ENCODE measurements at places on chromosomes 5 and 9.

- peak; percentile 59 for DNase-seq
Observed at GRCh38 chr9:77457916-77458592, 190.1 kb downstream of the GNA14 start.

DNA sequence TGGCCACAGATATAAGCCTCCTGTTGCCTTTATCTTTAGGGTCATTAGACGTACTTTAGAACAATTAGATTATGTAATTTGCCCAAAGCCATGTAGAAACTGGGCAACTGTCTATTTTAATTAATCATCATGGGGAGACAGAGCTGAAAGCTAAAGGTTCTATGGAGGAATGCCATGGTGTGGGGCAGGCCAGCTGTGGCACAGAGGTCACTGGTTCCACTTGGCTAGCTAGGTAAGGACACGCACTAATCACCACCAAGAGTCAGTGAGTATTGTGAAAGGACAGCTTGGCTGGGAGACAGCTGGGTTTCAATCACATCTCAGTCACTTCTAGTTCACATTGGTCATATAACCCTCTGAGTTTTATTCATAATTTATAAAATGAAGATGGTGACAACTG is 81.7 kb downstream of the HMHB1 start:
- DNase-seq = no peak

- no peak for DNase-seq
Observed at GRCh38 chr5:160649304-160649703, 202.7 kb downstream of the ATP10B start.

GRCh38 chr9:33408087-33408486 is 5.7 kb upstream of the AQP7 start:
- DNase-seq = no peak

GRCh38 chr5:157387683-157388093 is 72.3 kb upstream of the NIPAL4 start:
- no peak for DNase-seq

- DNase-seq = no peak
Observed at GRCh38 chr5:129096382-129096991, 1.9 kb downstream of the ISOC1 start.

DNA sequence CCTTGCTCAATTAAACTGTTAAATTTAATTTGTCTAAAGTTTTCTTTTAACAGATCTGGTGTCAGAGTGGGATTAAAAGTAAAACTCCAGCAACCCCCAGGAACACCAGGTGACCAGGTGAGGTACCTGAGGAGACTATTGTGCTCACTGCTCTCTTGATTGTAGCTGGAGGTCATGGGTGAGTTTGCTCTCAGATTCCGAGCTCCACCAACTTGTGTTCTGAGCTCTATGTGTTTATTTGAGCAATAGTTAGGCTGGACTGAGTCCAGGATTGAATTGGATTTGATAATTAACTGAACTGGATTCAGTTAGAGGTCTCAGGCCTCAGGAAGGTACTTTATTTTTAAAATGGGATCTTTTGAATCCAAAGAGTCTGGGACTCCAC is 17.9 kb upstream of the SCGB3A2 start:
- DNase-seq = no peak

DNA sequence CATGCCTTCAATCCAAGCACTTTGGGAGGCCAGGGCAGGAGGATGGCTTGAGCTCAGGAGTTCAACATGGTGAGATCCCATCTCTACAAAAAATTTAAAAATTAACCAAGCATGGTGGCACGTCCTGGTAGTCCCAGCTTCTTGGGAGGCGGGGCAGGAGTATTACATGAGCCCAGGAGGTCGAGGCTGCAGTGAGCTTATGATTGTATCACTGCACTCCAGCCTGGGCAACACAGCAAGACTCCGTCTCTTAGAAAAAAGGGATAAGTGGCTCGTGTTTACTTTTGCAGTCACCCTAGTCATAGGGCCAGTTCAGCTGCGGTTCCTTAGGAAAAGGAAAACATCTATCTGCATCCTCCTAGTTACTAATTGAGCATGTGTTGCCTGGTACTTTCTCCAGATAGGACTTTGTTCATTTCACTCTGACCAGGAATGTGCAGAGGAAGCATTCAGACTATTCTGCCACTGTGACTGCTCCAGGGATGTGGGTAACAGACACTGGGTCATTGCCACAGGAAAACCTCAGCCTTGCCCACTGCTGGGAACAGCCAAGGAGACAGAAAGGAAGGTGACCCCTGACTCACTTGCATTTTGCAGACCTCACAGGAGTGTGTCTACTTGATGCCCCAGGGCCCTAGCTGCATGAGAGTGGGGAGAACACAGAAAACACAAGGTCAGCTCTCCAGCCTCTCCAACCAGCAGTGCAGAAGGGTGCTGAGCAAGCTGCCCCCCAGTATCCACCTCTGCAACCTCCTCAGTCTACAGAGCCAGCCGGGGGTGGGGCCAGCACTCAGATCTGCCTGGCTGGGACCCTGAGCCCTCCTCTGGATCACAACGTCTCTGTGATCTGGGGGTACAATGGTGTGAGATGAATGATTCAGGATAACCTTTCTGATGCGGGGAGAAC is 33.9 kb upstream of the ALDH1B1 start:
- no peak for DNase-seq

GRCh38 chr5:56328753-56329560 is 95.8 kb upstream of the ANKRD55 start:
- peak; percentile 29 for DNase-seq

DNA sequence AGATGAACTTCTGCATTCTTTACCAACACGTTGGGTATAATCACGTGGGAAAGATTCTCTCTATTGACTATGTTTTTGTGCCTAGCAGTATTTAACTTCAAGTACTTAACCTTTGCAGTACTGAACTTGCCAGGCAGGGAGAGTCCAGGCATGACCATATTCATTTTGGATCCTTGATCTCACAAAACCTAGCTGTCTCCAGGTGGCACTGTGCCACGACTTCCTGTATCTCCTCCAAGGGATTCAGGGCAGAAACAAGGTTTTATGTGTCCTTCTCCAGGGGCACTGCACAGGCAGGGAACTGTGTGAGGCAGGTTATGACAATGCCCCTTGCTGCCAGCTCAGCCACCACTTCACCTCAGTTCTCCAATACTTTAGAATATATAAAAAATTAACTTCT is 11.7 kb upstream of the IFNA5 start:
- no peak for DNase-seq

DNA sequence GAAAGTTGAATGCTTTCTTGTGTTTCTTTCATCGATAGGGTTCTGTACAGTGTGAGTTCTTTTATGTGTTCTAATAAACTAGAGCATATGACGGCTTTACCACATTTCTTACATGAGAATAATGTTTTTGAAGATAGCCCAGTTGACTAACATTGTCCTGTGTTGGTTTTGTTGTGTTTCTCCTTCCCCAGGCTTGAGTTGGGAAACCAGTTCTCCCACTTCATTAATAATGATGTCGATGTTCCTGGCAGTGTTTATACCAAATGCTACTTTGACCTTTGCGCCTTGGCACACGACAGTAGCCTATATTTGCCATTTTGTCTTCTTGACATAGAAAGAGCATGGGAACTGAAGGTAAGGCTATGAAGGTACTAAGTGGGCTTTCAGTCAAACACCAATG is 14.4 kb upstream of the ZNF782 start:
- DNase-seq = no peak

DNA sequence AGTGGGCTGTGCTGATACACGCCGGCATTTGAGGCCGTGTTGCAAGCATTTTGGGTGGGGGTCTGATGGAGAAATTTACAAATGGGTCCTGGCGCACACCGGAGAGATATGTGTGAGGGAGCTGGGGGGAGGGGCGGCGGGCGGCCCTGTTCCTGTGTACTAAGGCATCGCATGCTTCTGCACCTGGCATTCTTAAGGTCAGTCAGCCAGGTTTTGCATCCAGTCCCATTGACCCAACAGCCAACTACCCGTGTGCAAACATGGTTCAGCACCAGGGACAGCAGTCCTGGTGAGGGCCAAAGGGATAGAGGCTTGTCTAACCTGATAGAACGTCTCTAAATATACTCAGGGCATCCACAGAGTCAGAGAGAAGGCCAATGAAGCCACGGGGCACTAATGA is 839 bp downstream of the GABRG2 start:
- DNase-seq = no peak

- no peak for DNase-seq
Observed at GRCh38 chr9:518540-518939, 303.9 kb downstream of the DOCK8 start.

- no peak for DNase-seq
Observed at GRCh38 chr5:62569470-62569869, 9.1 kb upstream of the LRRC70 start.

DNA sequence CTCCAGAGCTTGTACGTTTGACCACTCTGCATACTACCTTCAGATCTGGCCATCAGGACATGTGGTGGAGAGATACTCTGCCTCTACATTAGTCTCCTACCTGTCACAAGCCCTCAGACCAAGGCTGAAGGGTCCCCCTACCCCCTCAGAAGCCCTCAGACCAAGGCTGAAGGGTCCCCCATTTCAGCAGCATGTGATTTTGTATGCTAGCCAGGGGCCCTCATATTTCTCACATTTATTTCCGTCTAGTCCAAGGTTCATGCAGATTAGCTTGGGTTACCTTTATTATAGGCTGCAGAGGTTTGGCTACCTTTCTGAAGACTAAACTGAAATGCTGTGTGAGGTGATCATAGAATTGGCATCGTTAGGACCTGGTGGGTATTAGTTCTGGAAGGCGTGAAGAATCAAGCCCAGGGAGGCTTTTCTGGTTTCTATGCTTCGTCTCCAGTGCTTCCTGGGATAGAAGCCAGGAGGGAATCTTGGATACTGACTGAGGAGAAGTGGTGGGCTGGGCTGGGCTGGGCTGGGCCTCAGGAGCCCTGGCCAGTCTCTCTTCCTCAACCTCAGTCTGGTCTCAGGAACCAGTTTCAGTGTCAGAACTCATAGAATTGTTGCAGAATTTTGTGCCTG is 2.8 kb downstream of the SMIM32 start:
- no peak for DNase-seq

GRCh38 chr9:86458191-86458855 is 104.1 kb upstream of the TUT7 start:
- DNase-seq = no peak

- no peak for DNase-seq
Observed at GRCh38 chr9:8694983-8695588, 895.5 kb upstream of the DMAC1 start.

DNA sequence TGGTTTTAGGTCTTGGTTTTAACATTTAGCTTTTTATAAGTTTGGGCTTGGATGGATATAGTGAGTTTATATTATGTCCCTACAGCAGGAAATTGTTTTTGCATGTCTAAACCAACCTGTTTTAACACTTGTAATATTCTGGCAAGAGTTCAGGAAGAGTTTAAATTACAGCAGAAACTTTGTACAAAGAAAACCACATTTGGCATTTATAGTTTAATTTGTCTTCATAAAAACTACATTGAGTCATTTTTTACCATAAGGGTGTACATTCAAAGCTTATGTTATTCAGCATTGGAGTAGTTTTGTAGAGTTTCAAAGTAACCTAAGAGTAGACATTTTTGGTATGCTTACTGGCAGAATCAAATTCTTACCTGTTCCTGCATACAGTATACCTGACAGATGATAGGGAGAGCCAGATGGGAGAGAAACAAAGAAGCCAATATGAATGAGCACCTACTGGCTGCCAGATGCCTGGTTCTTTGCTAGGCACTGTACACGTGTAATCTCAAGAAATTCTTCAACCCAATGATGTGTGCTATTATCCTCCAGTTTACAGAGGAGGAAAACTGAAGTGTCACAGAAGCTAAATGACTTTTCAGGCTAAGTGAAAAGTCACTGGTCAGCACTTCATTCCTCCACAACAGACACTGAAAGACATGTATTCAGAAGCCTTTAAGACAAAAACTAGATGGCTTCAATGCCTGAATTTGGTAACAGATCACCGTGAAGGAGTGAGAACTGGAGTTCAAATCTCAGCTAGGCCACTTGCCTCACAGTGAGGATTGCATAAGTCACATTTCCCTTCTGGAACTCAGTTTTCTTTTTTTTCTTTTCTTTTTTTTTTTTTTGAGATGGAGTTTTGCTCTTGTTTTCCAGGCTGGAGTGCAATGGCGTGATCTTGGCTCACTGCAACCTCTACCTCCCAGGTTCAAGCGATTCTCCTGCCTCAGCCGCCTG is 25.9 kb upstream of the ECM2 start:
- DNase-seq = no peak

GRCh38 chr9:38626006-38626405 is 5.6 kb upstream of the ANKRD18A start:
- DNase-seq = no peak

- DNase-seq = no peak
Observed at GRCh38 chr5:40656766-40657165, 22.9 kb upstream of the PTGER4 start.

DNA sequence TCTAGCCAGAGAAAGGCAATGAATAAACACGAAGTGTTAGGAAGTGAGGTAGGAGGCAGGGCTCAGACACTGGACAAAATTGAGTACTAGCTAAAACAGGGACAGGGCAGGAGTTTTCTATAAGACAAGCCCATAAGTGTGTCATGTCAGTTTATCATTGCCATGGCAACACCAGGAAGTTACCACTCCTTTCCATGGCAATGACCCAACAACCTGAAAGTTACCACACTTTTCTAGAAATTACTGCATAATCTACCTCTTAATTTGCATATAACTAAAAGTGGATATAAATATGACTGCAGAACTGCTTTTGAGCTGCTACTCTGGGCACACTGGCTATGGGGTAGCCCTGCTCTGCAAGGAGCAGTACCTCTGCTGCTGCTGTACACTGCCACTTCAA is 442.5 kb upstream of the COX7C start:
- DNase-seq = no peak

- peak; percentile 52 for DNase-seq
Observed at GRCh38 chr5:76715736-76716455, at the start of gene F2R. TSS of gene F2R (plus strand) at chr5:76716126. CDS start at chr5:76716308, 182 bp downstream.

GRCh38 chr5:171627936-171628632 is 157.5 kb upstream of the SMIM23 start:
- no peak for DNase-seq

DNA sequence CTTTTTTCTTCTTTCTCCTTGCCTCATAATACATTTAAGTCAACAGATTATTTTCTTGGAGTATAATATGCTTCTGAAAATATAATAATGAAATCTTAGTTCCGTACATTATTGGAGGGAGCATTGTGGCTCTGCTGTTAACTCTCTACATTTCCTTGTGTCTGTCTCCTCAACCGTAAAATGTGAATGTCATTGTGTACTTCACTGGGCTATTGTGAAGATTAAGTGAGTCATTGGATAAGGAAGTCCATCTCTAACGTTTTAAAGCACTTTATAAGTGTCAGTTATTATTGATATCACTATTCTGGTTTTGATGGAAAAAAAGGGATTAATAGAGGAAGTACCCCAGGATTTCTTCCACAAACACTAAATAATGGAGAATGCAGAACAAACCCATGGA is 304.5 kb upstream of the RFX3 start:
- DNase-seq = no peak

GRCh38 chr9:129746092-129746777 is 6.6 kb downstream of the PTGES start:
- no peak for DNase-seq

- DNase-seq = no peak
Observed at GRCh38 chr9:124006448-124007361, 4.9 kb upstream of the LHX2 start.

DNA sequence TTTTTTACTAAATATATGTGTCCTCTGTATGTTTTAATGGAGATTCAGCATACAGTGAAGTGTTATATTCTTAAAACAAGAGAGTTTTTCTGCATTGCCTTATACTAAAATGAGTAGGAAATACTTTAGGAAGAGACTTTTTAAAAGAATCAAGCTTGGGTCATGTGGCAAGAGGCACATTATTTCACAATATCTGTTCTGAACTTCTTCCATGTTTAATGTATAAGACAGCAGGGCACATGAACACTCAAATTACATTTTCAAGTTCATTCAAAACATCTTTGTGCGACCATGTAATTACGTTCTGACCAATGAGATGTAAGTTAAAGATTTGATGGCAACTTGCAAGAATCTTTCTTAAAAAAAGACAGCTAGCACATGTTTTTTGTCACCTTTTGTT is 1055.9 kb downstream of the NR2F1-AS1 start:
- no peak for DNase-seq
